ENCODE measurements at places on chromosomes 1 and 21.
A peak's percentile ranks its signal among the peaks of the same experiment; 100 is the strongest.

GRCh38 chr1:41539418-41539805, 54.9 kb upstream of the EDN2 start:
- no peak for DNase-seq

- DNase-seq = no peak
Measured at GRCh38 chr1:183044893-183045649, 21.9 kb downstream of the LAMC1 start.

- peak; percentile 73 for DNase-seq
Measured at GRCh38 chr1:151909167-151910149, at the start of gene THEM4. Gene THEM4, minus strand, starts transcription at chr1:151909511. Its CDS starts 53 bp downstream, at chr1:151909458.

DNA sequence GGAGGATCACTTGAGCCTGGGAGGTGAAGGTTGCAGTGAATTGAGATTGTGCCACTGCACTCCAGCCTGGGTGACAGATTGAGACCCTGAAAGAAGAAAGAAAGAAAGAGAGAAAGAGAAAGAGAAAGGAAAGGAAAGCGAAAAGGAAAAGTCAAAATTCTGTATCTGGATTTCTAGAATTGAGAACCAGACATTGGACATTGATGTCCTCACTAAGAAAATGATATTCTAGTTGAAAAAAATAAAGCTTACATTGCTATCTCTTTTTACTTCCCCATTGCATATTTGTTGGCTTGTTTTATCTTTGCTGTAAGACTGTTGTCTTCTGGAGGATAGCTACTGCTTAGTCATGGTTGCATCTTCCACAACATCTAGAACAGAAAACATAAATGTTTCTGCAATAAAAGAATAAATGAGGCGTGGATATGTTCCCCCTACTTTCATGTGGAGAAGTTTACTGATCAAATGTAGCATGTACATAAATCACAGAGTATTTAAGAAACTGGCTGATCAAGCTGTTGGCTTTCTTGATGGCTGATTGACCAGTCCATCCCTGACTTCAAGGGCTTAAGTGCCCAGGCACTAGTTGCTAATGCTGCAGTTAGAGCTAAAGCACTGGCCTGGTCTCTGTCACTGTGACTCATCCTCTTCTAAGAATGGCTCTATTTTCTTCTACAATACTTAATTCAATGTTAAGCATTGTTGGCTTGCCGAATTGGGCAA, 17.7 kb downstream of the CD53 start:
- no peak for DNase-seq

GRCh38 chr1:20558191-20558590, 5.8 kb downstream of the FAM43B start:
- DNase-seq = no peak

DNA sequence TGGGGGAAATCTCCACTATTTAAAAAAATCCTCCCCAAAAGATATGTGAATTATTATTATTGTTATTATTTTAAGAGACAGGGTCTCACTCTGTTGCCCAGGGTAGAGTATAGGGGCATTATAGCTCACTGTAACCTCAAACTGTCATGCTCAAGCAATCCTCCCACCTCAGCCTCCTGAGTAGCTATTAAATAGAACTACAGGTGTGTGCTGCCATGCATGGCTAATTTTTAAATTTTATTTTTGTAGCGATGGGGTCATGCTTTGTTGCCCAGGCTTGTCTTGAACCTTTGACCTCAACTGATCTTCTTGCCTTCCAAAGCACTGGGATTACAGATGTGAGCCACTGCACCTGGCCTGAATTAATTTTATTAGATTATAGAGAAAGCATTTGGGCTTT, 116.8 kb downstream of the RABGAP1L start:
- no peak for DNase-seq

DNA sequence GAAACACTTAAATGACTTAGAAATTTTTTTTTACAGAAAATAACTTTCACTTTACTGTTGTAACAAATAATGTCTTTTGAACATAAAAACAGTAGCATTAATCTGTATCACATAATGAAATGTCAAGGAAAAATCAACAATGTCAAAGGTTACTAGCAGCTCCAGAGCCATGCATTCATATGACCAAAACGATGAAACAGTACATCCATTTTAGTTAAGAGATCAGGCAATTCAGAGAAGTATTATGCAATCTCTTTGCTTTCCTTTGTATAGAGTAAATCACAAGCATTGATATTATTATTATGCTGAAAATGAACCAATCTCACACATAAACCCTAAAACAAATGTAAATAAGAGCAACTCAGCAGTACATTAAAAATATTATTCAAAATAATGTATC, 748.9 kb downstream of the PLA2G4A start:
- no peak for DNase-seq

DNA sequence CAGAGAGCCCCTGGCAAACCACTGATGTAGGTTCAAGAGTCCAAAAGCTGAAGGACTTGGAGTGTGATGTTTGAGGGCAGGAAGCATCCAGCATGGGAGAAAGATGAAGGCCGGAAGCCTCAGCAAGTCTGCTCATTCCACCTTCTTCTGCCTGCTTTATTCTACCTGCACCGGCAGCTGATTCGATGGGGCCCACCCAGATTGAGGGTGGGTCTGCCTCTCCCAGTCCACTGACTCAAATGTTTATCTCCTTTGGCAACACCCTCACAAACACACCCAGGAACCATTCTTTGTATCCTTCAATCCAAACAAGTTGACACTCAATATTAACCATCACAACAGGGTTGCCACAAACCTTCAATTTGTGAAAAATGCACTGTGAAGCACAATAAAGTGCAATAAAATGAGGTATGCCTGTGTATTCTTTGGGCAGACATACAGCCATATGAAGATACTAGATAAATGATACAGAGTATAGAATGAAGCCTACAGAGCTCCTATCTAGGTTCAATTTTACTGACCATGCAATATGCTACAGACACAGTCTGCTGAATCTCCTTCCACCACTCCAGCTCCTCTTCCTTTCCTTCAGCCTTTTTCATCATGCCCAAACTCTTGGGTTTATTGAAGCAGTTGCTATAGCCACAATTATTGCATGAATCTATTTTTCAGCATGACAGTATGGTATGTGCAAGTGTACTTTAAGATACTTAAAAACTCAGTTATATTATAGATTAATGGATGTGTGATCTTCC, 24.0 kb upstream of the CDC42BPA start:
- DNase-seq = no peak

- no peak for DNase-seq
Measured at GRCh38 chr1:106925750-106926149, 130.7 kb upstream of the PRMT6 start.

- no peak for DNase-seq
Measured at GRCh38 chr1:3403011-3403345, 51.5 kb upstream of the ARHGEF16 start.

- DNase-seq = no peak
Measured at GRCh38 chr21:36428761-36429432, 43.7 kb downstream of the CHAF1B start.

DNA sequence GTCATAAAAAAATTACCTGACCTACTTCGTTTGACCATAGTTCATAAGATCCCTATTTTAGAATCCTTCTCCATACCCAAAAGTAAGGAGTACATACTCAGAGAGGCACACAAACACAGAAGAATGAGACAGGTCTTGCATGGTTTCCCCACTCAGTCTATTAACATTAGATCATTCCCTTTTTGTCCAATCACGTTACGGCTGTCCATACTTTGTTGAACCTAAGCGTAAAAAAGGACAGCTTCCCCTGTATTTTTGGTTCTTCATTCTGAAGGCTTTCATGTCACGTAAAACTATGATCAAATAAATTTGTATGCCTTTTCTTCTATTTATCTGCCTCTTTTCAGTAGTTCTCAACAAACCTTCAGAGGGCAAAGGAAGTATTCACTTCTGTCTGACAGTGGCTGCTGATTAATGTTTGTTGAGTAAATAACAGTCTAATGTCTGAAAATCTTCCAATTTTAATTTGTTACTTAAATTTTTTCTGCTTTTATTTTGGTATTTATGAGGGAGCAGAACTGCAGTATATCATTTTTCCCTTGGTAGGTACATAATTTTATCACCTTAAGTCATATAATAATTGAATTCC, 16.4 kb downstream of the PKN2 start:
- no peak for DNase-seq

GRCh38 chr1:117905019-117905418, 24.4 kb downstream of the GDAP2 start:
- DNase-seq = no peak

DNA sequence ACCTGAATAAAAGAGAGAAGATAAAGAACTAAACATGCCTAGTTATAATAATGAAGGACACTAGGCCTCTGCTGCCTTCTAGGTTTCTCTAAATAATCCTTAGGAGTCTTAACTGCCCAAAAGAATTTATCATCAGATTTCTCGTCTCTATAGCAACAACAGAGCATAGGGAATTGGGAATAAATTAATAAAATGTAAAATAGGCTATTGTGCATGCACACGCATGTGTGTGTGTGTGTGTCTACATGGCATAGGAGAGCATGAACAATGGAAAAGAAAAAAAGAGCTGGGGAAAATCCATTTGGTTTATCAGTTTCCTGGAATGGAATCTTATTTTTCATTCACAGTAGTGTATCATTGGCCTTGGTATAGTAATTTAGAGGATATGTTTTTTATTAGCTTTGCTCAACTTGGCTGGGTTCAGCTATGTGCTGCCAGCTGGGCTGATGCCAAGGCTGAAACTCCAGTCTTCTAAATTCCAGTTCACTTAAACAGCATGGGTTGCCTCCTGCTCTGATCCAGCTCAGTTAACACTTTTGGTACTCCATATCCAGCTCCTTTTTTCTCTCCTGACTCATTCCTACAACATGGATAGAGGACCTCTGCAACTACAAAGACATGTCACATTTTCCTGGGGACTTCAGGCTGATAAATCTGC, 80.6 kb upstream of the SLFNL1 start:
- peak; percentile 56 for DNase-seq

- no peak for DNase-seq
Measured at GRCh38 chr21:42530167-42530518, 16.5 kb downstream of the SLC37A1 start.

- DNase-seq = no peak
Measured at GRCh38 chr1:51654000-51654399, 37.1 kb downstream of the OSBPL9 start.

DNA sequence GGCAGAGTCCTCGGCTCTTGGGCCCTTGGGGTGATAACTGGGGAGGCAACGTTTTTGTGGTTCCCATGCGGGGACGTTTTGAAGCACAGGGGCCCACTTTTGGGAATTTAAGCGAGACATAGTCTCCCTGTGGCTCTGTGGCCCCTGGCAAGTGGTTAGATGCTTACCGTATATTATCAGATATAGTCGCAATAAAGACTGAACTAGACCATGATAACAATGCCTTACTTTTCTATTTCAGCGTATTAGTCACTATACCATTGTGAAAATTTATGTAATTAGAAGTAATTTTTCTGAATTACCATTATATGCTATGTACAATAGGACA, 538 bp upstream of the RCAN1 start:
- no peak for DNase-seq

DNA sequence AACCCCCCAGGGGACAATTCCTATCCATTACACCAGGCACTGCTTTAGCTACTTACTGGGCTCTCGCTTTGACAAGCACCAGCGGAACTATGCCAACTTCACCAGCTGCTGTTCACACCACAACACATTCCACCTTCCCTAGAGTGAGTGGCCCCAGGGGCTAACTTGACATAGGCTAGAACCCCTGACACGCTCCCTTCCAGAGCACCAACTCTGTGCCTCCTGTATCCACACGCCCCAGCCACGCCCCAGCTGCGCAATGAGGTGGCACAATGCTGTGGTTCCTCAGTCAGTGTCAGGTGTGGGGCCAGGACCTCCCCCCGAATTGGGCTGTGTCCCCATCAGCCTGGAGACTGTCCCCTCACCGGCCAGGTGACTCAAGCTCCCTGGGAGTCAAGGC, 11.7 kb upstream of the FGR start:
- DNase-seq = no peak

- no peak for DNase-seq
Measured at GRCh38 chr21:45768011-45768739, 124.7 kb downstream of the PCBP3 start.

DNA sequence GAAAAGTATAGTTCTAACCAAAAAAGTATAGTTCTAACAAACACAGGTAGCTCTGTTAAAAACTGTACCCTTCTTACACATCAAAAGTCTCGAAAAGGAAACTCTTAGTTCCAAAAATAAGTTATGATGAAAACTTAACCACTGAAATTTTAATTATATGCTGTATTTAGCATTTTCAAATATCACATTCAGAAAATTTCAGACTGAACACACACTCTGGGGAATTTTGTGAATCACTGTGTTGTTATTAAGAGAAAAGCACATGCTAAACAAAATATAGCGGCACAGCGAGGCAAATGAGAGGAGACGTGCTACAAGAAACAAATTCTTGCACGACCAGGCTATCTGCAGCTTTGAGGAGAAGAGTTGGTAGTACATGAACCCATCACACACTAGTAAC, 30.4 kb downstream of the VAV3 start:
- no peak for DNase-seq

- no peak for DNase-seq
Measured at GRCh38 chr1:95094923-95095322, 22.2 kb upstream of the ALG14 start.

GRCh38 chr1:82162486-82163420, 362.0 kb downstream of the ADGRL2 start:
- no peak for DNase-seq

- DNase-seq = no peak
Measured at GRCh38 chr21:45073301-45074047, 906 bp upstream of the ADARB1 start.

DNA sequence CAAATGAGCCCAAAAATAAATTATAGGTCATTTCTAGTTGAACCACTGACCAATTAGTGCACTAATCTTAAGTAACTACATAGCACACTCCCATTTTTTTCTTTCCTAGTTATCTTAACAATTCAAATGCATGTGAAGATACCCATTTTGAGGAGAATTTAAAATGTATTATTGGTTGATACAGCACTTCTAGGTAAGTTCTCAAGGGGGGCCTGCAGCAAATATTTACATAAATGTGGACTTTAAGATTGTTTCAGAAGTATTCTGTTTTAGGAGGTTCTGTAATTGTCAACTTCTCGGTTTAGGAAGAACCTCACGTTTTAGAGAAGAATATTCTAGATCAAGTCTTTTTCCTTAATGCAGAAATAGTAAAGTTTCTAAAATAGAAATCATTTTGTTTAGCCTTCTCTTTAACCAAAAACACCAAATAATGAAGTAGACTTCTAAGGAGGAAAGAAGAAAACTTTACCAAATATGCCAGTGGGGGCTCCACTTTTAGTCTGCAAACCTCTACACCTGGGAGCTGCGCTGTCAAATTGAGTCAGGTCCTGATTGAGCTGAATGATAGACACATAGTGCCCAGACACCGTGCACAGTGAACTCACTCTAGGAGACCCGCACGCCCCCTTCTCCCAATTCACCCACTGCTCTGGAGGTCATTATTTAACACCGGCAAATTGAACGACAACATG, 144.4 kb downstream of the RUNX1 start:
- DNase-seq = no peak

DNA sequence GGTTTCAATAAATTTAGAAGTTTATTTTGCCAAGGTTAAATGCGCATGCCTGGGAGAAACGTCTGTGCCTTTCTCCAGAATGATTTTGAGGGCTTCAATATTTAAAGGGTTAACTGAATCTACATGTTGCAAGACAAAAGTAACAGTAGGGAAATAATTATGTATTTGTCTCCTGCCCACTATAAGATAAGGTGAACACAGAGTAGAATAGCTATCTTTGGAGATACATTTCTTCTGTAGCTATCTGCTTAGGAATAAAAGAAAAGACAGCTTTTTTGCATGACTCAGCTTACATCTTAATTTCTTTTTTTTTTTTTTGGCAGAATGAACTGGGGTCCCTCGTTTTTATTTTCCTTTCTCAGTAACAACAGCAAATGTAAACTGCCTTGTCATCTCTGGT, 1351.6 kb downstream of the AMY1C start:
- no peak for DNase-seq

- peak; percentile 32 for DNase-seq
Measured at GRCh38 chr1:77605246-77606026, 77.0 kb downstream of the ZZZ3 start.

All from brain pericyte (primary cell).